ENCODE measurements at places on chromosomes 7 and 10. TPM values are rescaled to one million over a fixed set of nuclear protein-coding genes. Genes with fewer than 3 reads are reported as not detected.

DNA sequence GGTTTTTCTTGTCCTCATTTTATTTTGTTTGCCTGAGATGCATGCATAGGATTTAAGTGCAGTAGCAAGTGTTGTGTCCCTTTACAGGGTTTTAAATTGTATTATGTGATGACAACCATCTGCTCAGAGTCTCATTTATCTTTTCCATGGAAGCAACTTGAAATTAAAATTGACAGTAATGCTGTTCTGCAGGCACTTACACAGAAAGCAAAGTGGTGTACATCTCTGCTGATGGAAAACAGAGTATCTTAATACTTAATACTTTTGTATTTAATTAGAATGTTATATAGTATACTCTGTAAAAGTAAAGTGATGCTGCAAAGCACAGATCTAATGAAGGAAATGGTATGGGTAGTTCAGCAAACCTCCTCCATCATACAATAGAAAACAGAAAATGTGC lies 482.9 kb downstream of the POM121L12 start:
- DNase-seq = no peak

DNA sequence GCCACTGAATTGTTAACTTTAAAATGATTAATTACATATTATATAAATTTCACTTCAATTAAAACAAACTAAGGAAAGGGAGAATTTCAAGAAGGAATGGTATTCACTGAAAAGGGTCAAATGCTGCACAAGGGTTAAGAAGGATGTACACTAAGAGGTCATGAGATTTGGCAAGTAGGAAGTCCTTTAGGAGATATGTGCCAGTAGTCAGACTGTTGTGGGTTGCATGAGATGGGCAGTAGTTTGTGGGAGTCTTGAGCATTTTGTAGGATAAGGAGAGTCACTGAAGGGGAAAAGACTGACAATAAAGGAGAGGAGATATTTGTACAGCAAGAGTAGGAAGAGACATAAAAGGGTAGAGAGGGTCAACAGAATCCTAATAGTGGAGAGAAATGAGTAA lies 12.4 kb upstream of the PTPN12 start:
- DNase-seq = no peak

DNA sequence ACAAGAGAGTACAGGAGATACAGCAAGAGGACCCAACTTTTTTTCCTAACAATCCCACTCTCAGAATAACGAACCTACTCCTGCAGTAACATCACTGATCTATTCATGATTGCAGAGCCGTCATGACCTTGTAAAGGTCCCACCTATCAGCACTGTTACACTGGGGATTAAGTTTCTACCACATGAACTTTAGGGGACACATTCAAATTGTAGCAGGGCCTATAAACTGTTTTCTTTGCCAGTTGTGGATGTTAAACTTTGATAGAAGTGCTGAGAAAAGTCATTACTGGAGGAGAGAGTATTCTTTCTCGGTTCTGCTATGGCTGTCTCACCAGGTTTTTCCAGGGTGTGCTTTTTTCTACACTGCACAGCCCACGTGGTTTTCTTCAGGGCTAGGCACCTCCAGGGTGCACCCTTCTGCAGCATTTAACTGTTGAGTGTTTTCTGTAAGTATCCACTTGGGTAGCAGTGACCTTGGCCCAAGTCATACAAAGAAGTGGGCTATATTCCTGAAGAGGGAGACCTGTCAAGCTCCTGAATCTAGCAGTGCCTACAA lies 131.6 kb upstream of the AHR start:
- DNase-seq = no peak

- no peak for DNase-seq
Observed at GRCh38 chr10:114305521-114305925, 66.5 kb downstream of the VWA2 start.

GRCh38 chr10:109956454-109957091 lies 33.3 kb upstream of the XPNPEP1 start:
- DNase-seq = no peak

GRCh38 chr7:95473276-95473985 lies 12.3 kb upstream of the ASB4 start:
- no peak for DNase-seq

GRCh38 chr10:77868523-77868922 lies 58.0 kb downstream of the DLG5 start:
- DNase-seq = no peak

GRCh38 chr7:74503061-74503460 lies 49.4 kb downstream of the GTF2IRD1 start:
- DNase-seq = no peak

- no peak for DNase-seq
Observed at GRCh38 chr10:131982796-131983195, 1.1 kb upstream of the BNIP3 start.

DNA sequence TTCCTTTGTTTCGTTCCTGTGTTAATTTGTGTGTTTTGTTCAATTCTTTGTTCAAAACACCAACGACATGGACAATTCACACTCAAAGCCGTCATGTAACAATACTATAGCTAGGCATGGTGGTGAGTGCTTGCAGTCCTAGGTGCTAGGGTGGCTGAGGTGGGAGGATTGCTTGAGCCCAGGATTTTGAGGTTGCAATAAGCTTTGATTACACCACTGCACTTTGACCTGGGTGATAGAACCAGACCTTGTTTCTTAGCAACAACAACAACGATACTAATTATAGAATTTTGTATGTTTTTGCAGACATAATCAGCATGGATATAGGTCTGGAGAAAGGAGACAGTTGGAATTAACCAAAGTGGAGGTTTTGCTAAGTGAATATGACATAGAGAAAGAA lies 936.2 kb downstream of the PCDH15 start:
- DNase-seq = no peak

GRCh38 chr10:22259280-22259679 lies 41.5 kb upstream of the EBLN1 start:
- no peak for DNase-seq

DNA sequence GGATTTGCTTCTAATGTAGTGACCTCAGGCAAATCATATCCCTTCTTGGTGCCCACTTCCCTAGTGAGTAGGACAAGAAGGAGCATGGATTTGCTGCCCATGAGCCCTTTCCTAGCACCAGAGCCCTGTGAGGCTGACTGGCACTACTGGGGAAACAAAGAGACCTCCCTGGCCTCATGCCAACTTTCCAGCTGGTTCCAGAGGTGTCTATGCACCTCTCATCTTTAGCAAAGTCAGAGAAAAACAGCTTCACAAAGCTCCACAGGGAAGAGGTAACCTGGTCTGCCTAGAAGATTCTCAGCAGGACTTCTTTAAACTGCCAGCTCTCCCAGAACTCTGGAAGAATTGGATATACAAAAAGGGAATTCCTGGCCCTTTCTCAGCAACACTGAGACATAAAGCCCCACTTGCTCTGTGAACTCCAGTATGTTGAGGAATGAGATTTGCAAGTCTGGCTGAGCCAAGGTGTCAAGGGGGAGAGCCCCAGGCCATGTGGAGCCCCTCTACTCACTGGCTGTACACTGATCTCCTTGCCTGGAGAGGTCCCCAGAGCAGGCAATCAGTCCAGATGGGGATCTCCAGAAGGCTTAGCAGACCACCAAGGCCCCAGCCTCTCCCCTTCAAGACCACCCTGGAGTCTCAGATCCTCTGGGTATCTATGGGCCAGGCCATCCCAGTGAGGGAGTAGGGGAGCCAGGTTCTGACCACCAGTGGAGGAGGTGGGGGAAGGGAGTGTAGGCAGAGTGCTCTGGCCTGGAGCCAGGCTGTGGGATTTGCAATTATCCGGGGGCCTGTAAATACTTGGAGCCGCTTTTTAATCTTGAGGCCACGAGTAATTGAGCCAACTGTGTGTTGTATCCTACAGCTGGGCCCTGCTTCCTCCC lies 24.4 kb upstream of the RBM20 start:
- no peak for DNase-seq

DNA sequence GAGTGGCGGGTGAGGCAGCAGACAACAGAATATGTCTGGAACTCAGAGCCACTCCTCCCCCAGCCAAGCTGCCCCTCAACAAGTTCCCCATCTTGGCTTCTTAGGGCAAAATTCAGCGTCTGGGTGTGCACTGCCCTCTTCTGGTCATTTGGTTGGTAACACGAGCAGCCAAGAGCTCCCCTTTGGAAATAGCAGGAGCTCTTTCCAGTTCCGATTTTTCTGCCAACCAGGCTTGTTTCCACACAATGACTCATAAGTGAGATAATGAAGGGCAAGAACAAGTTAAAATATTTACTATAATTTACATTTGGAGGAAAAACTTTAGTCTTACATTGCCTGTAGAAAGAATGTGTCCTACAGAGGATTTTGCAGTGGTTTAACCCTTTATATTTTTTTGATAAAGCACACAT lies 70.5 kb downstream of the ADCYAP1R1 start:
- DNase-seq = no peak

DNA sequence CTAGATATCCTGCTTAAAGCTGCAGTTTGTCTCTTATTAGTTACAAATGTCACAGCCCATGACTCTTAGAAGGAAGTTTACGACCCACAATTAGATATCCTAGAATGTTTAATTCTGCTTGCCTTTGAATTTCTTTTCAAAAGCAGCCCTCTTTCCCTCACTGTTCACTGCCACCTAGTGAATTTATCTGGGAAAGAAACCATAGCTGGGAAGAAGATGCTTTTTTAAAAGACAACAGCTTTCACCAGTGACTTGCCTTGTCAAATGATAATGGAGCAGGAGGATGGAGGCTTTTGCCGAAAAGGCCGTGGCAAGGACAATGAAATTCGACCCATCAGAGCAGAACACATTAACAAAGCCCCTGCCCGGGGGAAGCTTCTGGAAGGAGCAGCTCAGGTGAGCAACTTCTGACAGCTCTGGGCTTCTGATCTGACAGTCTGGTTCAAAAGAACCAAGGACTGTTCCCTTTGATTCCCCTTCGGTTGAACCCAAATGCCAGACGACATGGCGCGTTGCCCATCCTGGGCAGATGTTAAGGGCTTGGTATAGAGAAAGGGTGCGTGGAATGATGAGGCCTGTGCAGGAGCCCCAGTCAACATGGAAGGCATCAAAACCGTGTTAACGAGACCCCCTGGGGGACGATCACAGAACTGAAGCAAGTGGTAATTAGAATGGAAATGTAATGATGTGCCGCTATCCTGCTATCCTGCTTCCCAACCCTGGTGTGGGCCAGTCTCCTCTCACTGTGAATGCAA lies 236.8 kb downstream of the FRMD4A start:
- peak; percentile 45 for DNase-seq

DNA sequence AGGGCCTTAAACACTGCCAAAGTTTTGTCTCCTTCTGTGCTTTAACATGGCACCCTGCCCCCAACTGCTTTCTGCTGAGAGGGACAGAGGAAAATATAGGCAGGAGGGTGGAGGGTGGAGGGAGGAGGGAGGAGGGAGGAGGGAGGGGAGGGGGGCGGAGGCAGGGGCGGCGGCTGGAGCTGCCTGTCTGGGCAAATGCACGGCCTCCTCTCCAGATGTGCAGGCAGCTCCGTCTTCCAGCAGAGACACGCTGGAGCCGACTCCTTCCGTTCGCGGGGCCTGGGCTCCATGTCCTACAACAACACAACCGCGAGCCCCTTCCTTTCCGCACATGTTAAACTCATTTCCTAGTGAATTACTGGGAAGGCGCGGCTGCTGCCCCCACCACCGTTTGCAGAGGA lies 14.2 kb downstream of the EBF3 start:
- no peak for DNase-seq

DNA sequence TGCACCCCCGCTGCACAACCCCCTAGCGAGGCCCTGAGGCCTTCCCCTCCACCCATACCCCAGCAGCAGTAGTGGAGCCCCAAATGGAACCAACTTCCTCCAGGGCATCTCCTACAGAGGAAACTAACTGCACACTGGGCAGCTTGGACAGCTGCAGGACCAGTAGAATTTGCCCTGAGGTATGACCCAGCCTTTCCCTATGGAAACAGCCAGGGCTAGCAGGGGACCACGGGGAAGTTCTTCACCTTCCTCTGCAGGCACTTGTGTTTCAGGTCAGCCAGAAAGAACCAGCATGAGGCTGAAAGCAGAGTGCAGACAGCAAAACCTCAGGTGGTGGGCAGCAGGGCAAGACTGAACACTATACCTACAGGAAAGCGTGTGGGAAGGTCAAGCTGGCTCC lies 5.7 kb upstream of the EEPD1 start:
- no peak for DNase-seq

GRCh38 chr10:80453842-80454512 lies at the start of gene TSPAN14:
Gene TSPAN14, plus strand, starts transcription at chr10:80454310. Its CDS starts 34,924 bp downstream, at chr10:80489234.
- DNase-seq = peak; percentile 97

GRCh38 chr10:49230004-49230403 lies 41.8 kb upstream of the TMEM273 start:
- no peak for DNase-seq

DNA sequence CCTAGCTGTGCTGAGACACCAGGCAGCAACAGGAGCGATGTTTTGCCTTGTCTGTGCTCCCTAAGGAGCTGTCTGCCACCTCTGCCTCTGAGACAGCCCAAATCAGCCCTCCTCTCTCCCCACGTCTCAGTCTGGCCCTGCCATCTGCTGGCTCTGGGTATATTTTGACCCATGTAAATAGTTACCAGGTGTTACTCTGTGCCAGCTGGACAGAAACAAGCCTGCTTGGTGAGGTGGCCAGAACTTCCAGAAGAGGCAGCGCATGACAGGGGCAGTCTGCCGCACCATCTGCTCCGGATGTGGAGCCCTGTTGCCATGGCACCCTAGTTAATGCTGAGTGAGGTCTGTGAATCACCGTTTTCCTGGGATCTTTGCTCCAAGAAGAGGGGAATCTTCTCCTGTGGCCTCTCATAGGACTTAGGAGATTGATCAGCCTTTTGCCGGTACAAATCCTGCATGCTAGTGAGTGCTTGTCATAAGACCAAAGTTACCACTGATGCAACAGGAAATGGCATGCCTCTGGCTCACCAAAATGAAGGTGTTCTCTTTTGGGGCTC lies 31.8 kb downstream of the GSTO2 start:
- DNase-seq = no peak

DNA sequence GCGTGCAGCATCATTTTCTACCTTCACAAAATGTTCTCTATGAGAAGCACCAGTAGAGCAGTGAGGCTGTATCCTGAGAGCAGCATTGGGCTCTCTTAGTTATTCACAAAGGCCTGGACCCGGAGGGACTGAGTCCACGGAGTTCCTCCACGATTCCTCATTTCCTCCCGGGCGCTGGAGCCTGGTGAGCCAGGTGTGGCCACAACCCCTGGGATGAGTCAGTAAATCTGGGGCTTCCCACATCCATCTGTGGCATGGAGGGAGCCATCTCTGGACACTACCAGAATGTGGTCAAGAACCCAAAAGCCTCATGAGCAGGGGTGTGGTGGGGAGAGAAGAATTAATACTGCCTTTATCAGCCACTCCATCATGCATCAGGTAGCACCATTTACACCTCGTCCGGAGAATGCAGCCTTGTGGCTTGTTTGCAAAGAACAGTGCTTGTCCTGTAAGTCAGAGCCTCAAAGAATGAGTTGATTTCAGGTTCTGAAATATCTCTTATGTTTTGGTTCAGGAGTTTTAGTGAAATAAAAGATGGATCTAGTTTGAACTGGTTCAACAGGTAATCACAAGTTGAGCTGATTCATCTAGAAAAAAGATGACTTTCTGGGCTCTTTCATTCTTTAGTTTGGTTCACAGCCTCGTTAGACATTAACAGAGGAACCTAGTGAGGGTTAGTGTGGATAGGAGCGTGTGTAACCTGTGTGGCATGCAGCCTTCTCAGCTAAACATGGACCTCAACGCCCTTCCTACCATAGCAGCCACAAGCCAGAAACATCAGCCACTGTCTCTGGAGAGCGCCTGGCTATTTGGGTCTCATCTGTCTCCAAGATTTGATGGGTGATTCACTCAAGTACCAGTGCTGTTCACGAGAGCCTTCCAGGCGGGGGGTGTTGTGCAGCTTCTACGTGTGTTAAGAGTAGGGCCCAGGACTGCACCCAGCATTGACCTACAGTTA lies 95.2 kb downstream of the WDR37 start:
- DNase-seq = no peak

The C10orf105 gene
- total RNA-seq = not detected

The CDK14 gene
- total RNA-seq = 77.9 TPM

The LEP gene
- not detected for total RNA-seq

The TFEC gene
- 0.82 TPM for total RNA-seq

The TAS2R4 gene
- total RNA-seq = 2.0 TPM

The GIMAP2 gene
- 3.7 TPM for total RNA-seq

The FAM25C gene
- total RNA-seq = not detected
